ENCODE measurements at places on chromosomes 6 and 20.

- no peak for DNase-seq
These were observed 77.0 kb downstream of the FOXA2 start for GRCh38 chr20:22507240-22507961.

DNA sequence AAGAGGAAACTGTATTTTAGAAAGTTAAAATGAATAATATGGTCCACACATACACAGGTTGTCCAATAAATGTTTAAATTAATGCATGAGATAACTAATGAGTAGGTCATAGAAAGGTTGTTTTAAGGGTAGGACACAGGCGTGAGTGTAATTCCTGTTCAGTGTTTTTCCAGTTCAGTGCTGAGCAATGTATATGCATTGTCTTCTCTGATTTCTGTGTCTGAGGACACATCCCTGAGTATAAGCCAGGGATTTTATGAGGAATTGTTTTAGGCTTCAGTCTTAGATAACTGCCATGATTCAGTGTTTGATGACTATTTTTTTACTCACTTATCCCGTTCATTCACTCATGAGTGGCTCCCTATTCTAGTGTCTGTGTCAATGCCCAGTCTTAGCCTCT lies 298.5 kb upstream of the TBX18 start:
- no peak for DNase-seq

DNA sequence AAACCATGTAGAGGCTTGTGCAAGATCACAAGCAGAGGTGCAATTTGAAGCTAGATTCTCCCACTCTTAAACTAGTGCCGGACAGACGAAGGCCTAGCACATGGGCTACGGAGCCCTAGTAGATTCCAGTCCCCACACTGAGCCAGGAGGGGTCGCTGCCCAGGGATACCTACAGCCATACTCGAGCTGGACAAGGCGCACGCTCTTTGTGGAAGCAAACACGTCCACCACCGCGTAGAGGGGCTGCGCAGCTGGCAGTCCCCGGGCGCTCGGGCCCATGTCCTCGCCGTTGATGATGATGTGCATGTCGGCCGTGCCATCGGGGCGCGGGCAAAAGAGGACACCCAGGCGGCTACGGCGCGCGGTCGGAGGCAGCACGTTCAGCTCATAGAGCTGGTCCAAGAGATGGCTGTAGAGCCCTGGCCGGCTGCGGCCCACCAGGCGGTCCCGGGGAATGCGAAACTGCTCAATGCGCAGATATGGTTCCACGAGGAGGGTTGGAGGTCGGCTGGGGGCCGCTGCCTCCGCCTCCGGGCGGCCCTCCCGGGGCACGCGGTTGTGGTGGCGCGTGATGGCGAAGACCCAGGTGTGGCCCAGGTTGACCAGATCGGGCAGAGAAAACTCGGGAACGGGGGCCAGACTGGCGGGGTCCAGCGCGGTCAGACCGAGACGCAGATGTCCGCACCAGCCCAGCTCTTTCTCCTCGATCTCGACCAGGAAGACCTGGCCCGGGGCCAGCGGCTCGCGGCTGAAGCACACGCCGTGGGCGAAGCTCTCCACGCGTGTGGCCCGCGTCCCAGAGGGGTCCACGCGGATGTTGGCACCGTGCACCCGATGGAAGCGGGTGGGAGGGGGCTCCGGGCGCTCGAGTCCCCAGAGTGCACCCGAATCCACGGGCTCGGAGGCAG lies 677 bp downstream of the NEURL2 start:
- peak; percentile 39 for DNase-seq

DNA sequence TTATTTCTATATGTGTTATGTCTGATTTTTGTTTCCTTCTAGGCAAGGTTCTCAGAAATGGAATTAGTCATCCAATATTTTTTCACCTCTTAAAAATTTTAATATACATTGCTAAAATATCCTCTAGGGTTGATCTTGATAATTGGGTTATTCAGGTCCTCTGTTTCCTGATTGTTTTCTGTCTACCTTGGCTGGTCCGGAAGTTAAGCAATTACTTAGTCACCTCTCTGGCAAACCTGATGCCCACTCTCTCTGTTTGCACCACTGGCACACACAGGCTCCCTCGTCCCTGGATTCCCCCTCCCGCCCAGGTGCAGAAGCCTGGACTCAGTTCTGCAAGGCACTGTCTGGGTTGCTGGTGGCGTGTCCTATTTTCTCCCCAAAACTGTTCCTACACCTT lies 27.7 kb downstream of the CST9L start:
- DNase-seq: no peak

- no peak for DNase-seq
These were observed 111.5 kb upstream of the RPS6KA2 start for GRCh38 chr6:166738386-166739116.

GRCh38 chr6:408599-409102 lies 17.1 kb downstream of the IRF4 start:
- no peak for DNase-seq

DNA sequence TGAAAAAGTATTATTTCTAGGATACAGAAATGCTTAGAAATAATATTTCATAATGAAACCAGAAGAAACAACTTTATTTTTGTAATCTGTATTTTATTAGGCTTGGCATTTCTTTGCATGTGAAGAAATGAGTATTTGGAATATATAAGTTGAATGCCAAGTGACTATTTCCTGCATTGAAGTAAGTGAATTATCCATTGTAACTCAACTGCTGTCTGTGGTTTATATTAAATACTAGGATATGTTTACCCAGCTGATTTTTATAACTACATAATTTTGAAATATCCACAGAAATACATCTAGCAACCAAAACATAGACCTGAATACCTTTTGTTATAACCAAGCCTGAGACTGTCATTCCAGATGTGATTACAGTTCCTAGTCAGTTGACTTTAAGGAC lies 207.6 kb downstream of the THBS2 start:
- DNase-seq: no peak

GRCh38 chr20:49843139-49843538 lies 30.5 kb downstream of the SLC9A8 start:
- DNase-seq: no peak

DNA sequence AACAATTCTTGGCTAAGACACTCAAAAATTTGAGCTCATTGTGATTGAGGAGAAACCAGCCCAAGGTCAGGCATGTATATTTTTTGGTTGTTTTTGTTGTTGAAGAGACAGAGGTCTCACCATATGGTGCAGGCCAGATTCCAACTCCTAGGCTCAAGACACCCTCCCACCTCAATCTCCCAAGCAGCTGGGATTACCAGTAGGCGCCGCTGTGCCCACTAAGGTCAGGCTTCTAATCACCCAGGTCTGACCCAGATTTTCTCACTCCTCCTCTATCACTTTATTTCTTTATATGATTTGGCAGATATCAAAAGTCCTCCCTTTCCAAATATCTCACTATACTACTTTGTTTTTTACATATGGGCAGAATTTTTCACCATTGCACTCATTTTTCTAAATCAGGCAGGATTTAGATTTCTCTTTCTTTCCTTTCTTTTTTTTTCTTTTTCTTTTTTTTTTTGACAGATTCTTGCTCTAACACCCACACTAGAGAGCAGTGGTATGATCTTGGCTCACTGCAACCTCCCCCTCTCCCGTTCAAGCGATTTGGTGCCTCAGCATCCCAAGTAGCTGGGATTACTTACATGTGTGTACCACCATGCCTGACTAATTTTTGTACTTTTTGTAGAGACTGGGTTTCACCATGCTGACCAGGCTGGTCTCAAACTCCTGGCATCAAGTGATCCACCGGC lies 1.7 kb upstream of the C6orf141 start:
- peak; percentile 29 for DNase-seq

DNA sequence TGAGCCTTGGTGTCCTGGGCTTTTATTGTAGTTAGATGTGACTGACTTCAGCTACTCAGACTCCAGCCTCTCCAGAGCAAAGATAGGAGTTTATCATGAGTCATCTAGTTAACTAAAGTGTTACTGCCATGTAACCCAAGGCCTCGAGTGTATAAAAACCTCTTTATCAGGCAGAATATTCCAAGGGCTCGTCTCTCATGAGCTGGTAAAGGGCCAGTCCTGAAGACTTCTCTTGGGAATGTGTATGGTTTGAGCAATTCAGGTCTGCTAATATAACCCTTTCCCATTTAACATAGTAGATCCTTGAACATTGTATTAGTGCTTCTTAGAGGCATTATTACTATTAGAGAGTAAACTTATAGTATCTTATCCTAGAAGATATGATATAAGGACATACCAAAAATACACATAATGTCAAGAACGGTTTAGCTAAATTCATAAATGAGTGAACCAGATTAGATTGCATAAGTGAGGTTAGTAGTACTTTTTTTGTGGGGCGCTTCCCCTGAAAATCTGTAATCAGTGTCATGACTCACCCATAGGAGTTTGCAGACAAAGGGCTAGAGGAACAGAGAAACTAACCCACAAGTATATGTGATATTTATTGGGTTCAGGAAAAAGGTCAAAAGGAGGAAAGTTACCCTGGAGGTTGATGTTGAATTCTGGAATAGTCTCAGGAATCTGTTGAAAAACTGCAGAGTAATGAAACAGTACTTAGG lies 16.0 kb downstream of the DSE start:
- no peak for DNase-seq

DNA sequence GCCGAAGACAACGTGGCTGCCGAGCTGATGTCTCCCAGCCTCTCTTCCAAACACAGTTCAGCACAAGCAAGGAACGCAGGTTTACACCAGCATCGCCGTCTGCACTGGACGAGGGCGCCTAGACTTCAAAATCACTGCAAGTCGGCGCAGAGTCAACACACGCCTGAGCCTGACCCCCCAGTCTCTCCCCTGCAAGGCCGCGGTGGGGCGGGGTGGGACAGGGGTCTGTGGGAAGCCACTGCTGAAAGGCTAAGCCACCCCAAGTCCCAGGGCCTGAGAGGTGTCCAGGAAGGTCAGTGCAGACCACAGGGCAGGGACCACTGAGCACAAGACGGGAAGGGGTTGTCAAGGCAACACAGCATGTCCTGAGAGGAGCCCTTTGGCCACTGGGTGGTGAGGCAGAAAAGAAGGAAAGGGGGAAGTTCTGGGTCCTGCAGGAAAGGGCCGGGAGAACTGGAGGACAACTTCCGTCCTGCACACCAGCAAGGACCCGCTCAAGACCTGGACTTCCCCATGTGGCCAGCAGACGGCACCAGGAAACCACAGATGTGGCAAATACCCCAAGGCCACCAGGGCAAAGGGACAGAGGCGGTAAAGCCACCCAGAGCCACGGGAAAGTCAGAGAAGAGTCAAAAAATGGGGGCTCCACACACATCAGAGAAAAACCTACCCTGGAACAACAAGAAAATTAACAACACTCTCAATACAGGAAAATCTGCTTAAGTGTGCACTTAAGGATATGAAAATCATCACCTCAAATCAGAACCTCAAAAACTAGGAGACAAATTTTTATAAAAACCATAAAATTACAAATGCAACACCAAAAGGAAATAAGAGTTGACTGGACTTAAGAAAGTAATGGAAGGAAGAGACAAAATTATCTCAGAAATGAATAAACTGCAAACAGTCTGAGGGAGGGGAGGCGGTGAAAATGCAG lies 84.8 kb downstream of the TAF4 start:
- no peak for DNase-seq

DNA sequence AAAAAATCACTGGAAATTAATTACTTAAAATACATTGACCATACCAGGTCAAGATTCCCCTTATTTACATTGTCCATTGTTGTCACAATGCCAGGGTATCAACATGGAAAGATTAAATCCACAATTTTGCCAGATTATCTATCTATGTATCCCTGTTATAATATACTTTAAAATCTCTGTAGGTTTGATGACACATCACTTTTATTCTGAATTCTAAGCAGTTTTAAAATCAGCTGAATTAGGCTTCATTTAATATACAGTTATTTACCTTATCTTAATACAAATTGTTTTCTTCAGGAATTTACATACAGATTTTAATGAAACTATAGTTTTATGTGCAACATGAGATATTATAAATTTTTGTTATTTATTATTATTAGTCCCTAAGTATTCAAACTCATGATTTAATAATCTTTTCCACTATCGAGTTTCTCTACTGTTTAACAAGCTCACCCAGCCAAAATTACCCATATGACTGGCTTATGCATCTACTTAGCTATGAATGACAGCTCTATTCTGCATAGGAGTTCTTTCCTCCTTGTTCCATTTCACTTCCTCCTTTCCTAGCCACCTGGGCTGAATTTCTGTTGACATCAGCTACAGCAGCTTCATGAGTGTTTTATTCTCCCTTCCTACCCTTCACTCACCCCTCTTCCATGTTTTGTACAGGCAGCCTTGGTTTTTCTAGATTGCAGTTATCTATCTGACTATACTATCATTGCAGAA lies 654.2 kb upstream of the MAP3K7 start:
- DNase-seq: no peak

GRCh38 chr6:72890671-72891070 lies 268.8 kb downstream of the KCNQ5 start:
- no peak for DNase-seq

- no peak for DNase-seq
These were observed 845 bp upstream of the DST start for GRCh38 chr6:56643379-56644089.

Data from NCI-H2171 treated with DMSO at 0.1 percent for 48 hours (cell line).